ENCODE measurements at places on chromosomes 5 and 9. TPM values are rescaled to one million over a fixed set of nuclear protein-coding genes. Genes with fewer than 3 reads are reported as not detected.

ANKRD31 gene
- total RNA-seq = 0.32 TPM

SLU7 gene
- total RNA-seq = 115 TPM

FANCG gene
- 47.9 TPM for total RNA-seq

PCDHGB5 gene
- total RNA-seq = 1.9 TPM

PCDHA1 gene
- total RNA-seq = 2.5 TPM

NR2F1 gene
- 9.3 TPM for total RNA-seq

C6 gene
- total RNA-seq = not detected

PCDHGA5 gene
- 1.4 TPM for total RNA-seq

ARHGEF28 gene
- total RNA-seq = 24.4 TPM

GCNT4 gene
- not detected for total RNA-seq

PCDHGB1 gene
- 4.5 TPM for total RNA-seq

ECM2 gene
- total RNA-seq = 1.5 TPM

CCDC183 gene
- 0.13 TPM for total RNA-seq

SLC28A3 gene
- total RNA-seq = not detected

SPINK4 gene
- total RNA-seq = not detected

DAB2IP gene
- 9.4 TPM for total RNA-seq

PTPRD gene
- total RNA-seq = 8.1 TPM

IFNA13 gene
- total RNA-seq = not detected

ADRA1B gene
- total RNA-seq = 1.3 TPM

ARL14EPL gene
- 2.3 TPM for total RNA-seq

PLAC8L1 gene
- total RNA-seq = 0.34 TPM

MOCS2 gene
- total RNA-seq = 40.6 TPM

PITX1 gene
- total RNA-seq = 2.1 TPM

GHR gene
- total RNA-seq = 1.4 TPM

C9orf85 gene
- 18.0 TPM for total RNA-seq

GPX3 gene
- total RNA-seq = 5.0 TPM

ANKRD18A gene
- 5.2 TPM for total RNA-seq

FGF10 gene
- total RNA-seq = not detected
